ENCODE measurements at places on chromosomes 11 and 22. TPM values are rescaled to one million over a fixed set of nuclear protein-coding genes. Genes with fewer than 3 reads are reported as not detected.

The KCTD14 gene
- total RNA-seq, result not detected

The SNX32 gene
- total RNA-seq, result under 0.01 TPM

DNA sequence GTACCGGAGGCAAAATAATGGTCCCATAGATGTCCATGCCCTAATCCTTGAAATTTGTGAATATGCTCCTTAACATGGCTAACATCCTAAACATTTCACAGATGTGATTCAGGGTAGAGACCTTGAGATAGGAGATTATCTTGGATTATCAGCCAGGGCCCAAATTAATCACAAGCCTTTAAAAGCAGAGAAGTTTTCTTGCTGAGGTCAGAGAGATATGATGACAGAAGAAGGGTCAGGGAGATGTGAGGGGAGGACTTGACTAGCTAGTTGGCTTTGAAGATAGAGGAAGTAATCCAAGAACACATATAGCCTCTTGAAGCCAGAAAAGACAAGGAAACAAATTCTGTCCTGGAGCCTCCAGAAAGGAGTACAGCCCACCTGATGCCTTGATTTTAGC lies 19.1 kb upstream of the FDX1 start:
- no peak for DNase-seq

DNA sequence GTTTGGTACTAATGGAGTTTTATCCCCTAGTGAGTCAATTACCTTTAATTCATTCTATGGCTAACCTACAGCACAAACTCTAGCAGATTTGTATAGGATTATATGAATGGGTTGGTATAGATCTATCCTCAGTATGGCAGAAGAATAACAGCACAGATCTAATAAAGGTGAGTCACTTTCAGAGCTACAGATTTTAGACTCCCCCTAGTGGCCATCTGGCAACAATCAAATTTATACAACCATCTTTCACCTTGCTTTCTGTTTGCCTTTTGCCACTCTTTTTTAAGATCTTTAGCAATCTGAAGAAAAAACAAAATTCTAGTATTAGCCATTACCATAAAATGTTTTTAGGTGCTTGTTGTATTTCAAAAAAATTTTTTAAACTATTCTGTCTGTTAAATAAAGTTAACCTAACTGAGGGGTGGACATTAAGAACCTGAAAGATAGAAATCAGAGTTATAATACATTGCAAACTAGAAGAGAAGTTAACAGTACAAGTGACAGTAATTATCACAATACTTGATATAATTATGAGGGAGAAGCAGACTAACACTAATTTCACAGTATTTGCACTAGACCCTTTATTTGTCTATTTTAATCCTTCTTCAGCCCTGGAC lies 25.8 kb downstream of the DDIAS start:
- DNase-seq, result peak; percentile 76

The POLDIP3 gene
- total RNA-seq, result 18.7 TPM

GRCh38 chr11:60866911-60867870 lies at the start of gene ZP1:
ZP1 (plus strand) TSS chr11:60867542; CDS start chr11:60867562, 20 bp downstream.
- DNase-seq, result no peak

DNA sequence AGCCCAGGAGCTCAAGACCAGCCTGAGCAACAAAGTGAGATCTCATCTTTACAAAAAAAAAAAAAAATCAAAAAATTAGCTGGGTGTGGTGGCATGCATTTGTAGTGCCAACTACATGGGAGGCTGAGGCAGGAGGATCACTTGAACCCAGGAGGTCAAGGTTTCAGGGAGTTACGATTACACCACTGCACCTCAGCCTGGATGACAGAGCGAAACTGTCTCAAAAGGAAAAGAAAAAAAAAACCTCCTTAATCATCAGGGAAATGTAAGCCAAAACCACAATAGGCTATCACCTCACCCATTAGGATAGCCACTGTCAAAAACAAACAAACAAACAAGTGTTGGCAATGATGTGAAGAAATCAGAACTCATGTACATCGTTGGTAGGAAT lies 13.4 kb downstream of the DGCR2 start:
- no peak for DNase-seq

The POU2AF2 gene
- total RNA-seq, result not detected

DNA sequence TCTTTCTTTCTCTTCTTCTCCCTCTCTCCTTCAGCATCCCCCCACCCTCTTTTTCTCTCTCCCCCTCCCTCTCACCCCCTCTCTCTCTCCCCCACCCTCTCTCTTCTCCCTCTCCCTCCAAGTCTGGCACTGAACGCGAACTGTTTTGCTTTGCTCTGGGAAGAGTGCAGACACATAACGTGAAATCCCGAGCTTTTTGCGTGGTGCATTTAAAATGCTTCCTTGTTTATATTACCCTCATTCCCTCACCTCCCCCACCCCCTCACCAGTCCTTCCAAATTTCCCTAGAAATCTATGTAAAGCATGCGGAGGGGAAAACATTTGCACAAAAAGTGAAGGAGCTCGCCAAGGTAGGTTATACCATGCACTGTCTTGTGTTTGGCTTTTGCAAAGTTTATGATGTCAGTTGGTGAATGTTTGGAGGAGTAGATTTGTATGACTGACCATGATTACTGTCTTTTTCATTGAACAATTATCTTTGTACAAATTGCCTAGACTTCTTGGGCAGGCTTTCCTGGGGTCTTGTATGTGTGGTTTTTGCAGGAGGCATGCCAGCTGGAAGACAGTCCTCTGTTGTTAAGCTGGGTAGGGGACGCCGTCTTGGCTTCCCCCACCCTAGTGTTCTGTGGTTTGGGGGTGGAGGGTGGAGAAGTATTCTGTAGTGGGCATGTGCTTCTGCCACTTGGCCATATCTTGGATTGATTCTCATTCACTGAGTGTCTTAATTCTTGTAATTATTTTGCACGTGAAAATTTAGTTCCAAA lies 123.7 kb upstream of the HSD17B12 start:
- no peak for DNase-seq

The PMM1 gene
- 2.6 TPM for total RNA-seq

DNA sequence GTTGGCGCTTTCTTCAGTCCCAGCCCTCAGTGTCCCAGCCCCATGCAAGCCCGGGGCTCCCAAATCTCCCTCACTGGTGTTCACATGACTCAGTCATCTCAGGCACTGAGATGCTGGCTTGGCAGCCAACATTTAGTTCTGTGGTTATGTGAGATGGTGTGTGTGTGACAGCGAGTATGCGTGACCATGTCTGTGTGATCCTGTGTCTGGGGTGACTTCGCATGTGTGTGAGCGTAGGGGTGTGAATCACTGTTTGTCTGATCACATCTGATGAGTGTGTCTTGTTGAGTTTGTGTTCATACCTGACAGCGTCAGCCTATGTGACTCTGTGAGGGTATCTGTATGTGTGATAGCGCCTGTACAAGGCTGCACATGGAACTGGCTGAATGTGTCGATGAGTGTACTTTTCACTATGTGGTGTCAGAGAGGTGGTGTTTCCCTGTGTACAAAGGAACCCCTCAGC lies 16.2 kb downstream of the CREB3L1 start:
- no peak for DNase-seq

The NNMT gene
- 316 TPM for total RNA-seq

- DNase-seq, result no peak
These were observed 191.8 kb upstream of the E2F8 start for GRCh38 chr11:19432370-19433061.

DNA sequence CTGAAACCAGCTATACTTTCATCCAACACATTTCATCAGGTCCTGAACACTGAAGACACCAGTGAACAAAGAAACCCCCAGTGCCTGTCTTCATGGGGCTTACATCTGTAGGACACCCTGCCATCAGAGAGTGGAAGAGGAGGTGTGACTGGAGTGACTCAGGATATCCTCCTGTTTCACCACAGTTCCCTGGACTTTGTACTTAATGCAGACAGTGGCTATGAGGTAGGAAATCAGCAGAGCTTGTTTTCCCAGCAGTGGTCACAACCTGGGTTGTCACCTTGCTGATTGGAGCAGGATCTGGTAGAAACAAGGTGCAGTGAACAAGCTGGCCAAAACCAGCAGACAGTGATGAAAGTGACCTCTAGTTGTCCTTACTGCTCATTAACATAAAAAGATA lies 128.8 kb downstream of the KIRREL3 start:
- DNase-seq, result no peak

DNA sequence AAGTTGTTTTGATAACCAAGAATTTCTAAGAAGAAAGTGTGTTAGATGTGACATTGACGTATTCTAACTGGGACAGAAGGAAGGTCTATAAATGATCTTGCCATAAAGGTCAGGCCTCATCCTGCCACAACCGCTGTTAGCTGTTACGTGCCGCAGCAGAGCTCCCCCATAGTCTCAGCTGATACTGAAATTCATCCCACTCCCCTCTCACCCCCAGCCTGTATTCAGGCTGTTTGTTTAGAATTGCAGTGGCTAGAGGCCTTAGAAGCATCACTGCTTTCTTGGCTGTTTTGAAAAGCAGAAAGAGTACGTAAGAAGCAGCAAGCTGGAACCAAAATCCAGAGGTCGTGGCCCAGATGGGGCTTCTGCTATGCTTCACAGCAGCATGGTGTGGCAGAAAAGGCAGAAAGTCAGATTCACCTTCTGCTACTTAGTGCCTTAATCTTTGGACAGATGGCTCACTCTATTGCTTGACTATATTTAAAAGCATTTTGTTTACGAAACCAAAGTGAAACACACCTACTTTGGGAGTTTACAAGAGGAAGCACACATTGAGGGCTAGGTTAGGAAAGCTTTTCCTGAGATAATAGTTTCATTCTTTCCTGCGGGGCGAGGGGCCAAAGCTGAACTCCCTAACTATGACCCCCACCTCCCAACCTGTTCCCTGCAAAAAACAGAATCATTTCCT lies 950 bp upstream of the LAYN start:
- DNase-seq, result no peak

The SCGB1C1 gene
- not detected for total RNA-seq

Measured in lung microvascular endothelial cell (primary cell).